Left kidney (tissue), 8 donors: ENCODE measurements at places on chromosomes 4 and X. TPM values are rescaled to one million over a fixed set of nuclear protein-coding genes. Genes with fewer than 3 reads are reported as not detected.

GRCh38 chr4:37661772-37662171 is 24.4 kb downstream of the RELL1 start:
- no peak for DNase-seq

- no peak for DNase-seq
Measured at GRCh38 chr4:118381902-118382301, 29.1 kb upstream of the PRSS12 start.

DNA sequence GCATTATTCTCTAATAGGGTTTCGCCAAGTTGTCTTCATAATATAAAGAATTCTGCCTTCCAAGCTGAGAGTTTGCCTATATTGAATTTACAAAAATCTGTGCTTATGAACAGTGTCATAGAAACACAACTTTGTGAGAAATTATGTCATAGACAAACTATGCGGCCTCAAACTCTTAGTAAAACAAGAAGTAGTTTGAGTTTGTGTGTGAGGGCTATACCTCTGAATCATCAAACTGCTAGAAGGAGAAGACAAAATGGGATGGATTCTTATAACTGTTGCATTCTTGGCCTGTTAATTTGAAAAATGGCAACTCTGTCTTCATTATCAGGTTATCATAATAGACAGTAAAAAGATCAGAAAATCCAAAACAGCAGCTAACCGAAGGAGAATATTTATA is 46.1 kb upstream of the NAP1L5 start:
- no peak for DNase-seq

DNA sequence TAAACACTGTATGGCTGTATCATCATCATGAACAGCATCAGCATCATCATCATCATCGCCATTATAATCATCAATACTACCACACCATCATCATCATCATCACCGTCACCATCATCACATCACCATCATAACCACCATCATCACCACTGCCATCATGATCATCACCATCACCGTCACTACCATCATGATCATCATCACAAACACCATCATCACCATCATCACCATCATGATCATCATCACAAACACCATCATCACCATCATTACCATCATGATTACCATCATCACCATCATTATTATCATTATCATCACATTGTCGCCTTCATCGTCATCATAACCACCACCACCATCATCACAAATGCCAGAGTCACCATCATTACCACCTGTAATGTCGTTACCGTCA is 1196.9 kb downstream of the NLGN4X start:
- no peak for DNase-seq

DNA sequence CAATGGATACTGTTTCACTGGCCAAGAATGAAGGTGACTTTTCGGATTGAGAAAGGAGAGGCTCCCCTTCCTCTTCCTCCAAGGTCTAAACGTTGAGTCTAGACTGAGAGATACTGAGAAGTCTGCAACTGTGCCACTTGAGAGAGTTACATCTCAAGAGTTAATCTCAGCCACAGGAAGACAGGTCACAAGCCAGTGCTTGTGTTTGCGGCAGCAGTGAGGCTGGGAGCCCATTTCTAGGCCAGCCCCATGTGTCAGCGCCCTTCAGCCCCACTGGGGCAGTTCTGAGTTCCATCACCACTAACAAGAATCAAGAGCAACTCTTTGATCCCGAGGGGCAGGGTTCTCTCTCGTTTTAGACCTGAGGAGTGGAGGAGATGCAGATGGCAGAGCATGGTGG is 7.3 kb upstream of the SEC24D start:
- DNase-seq = no peak

The PLS3 gene
- polyA plus RNA-seq = 267 TPM

The AFP gene
- 746 TPM for polyA plus RNA-seq

The SHROOM4 gene
- 22.0 TPM for polyA plus RNA-seq

The LAGE3 gene
- polyA plus RNA-seq = 8.9 TPM
